Ecto neural progenitor cell (in vitro differentiated cells): ENCODE measurements at places on chromosomes 12 and 14.

GRCh38 chr12:110270125-110270962, 10.7 kb upstream of the ATP2A2 start:
- no peak for DNase-seq

DNA sequence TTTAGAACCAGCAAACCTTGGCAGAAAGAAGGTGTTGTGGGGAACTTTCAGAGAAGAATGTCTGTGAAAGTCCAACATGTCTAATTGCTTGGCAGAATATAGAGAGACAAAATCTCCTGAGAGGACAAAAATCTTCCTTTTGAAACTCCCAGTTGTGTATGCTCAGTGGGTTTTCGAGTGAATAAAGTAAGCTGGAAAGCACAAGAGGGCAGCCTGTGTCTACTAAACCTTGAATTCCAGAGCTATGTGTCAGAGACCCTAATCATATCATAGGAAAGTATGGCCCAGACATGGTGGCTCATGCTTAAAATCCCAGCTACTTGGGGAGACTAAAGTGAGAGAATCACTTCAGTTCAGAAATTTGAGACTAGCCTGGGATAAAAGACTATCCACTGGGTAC, 661.2 kb downstream of the SLC16A7 start:
- no peak for DNase-seq

DNA sequence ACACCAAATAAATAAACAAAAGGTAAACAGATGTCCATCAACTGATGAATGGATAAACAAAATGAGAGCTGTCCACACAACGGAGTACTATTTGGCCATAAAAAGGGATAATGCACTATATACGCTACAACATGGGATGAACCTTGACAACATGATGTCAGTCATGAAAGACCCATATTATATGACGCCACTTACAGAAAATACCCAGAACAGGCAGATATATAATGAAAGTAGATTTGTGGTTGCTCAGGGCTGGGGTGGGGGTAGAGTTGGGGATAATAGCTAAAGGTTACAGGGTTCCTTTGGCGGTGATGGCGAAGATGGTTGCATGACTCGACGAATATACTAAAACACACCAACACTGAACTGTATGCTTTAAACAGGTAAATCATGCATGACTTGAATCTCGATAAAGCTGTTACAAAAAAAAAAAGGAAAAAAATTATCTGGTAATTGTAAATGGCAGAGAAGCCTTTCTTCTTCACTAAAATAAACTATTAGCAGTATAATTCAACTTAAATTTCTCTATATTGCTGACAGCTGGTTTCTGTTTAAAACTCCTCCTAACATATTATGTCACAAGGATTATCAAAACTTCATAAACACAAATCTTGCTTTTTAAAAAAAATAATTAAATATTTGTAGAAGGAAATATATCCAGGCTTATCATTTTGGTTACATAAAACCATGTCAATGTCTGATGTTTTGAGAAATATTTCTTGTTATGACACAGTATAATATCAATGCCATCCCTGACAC, 13.9 kb downstream of the CDC42BPB start:
- DNase-seq: no peak

- DNase-seq: no peak
These were observed 10.7 kb upstream of the KRT82 start for GRCh38 chr12:52416795-52417194.
